Retinal pigment epithelial cell (primary cell): ENCODE measurements at places on chromosomes 7 and 10.
A peak's percentile ranks its signal among the peaks of the same experiment; 100 is the strongest.

GRCh38 chr10:96971324-96971723 lies 139.2 kb downstream of the LCOR start:
- DNase-seq: no peak

DNA sequence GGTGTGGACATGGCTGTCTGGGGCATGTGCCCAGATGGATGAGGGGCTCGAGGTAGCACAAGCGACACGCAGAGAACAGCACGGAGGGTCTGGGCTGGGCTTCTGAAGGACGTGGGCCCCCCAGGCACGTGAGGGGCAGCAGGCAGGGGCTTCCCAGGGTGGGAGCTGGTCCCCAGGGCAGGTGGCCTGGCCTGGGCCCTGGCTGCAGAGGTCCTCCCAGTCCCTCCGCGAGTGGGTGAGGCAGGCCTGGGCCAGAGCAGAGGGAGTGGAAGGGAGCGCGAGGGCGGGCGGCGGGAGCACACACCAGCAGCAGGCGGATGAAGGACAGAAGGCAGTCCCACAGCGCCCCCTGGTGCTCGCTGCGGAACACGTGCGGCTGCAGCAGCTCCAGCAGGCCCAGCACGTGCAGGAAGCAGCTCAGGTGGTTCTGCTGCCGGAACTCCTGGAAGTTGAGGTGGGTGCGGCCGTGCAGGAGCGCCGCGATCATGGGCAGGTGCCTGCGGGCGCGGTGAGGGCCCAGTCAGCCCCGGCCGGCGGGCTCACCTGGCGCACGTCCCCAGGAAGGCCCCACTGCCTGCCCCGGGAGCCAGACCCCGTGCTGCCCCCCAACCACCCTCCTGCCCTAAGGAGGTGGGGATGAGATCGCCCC lies 14.7 kb upstream of the MICALL2 start:
- DNase-seq: peak; percentile 29

DNA sequence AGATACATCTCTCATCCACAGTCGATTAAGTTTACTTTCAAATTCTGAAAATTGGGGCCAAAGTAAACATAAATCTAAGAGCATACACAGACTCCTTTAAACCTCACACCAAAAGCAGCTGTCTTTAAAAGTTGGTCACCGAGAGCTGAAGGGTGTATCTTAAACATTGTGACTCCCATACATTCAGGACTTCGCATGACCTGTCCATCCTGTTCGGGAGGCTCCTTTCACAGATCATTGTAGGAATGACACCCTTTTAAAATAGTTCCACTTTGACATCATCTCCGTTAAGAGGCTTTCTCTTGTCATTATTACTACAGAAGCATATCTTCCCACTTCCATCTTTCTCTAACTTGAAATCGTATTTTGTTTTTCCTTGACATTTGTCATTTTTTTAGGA lies 440.0 kb downstream of the DNAJB9 start:
- DNase-seq: no peak

GRCh38 chr10:84088626-84089025 lies 50.7 kb upstream of the GHITM start:
- DNase-seq: no peak

- DNase-seq: no peak
Measured at GRCh38 chr7:151509670-151510333, 9.9 kb downstream of the RHEB start.

- no peak for DNase-seq
Measured at GRCh38 chr7:150428671-150429451, 21.6 kb upstream of the GIMAP8 start.

GRCh38 chr10:33142295-33142694 lies 184.3 kb upstream of the ITGB1 start:
- DNase-seq: no peak
